ENCODE measurements at places on chromosomes 2 and 18. TPM values are rescaled to one million over a fixed set of nuclear protein-coding genes. Genes with fewer than 3 reads are reported as not detected.
A peak's percentile ranks its signal among the peaks of the same experiment; 100 is the strongest.

GNAL gene
- 6.1 TPM for polyA plus RNA-seq

PKDCC gene
- 337 TPM for polyA plus RNA-seq

CYP27C1 gene
- 9.5 TPM for polyA plus RNA-seq

RGPD3 gene
- 0.46 TPM for polyA plus RNA-seq

IDH1 gene
- 110 TPM for polyA plus RNA-seq

KCNJ3 gene
- 9.0 TPM for polyA plus RNA-seq

CHRNG gene
- polyA plus RNA-seq, result 0.52 TPM

CNGA3 gene
- 0.06 TPM for polyA plus RNA-seq

TMEM163 gene
- 1.1 TPM for polyA plus RNA-seq

LINC00305 gene
- 4.3 TPM for polyA plus RNA-seq

ABCG5 gene
- polyA plus RNA-seq, result 0.44 TPM

LRP2 gene
- 150 TPM for polyA plus RNA-seq

SH3BP4 gene
- 47.0 TPM for polyA plus RNA-seq

SLC19A3 gene
- 7.8 TPM for polyA plus RNA-seq

- DNase-seq, result no peak
These were observed 106.6 kb upstream of the ID2 start for GRCh38 chr2:8575038-8575833.

GRCh38 chr2:125160947-125161346 is 1135.9 kb downstream of the CNTNAP5 start:
- DNase-seq, result no peak

DNA sequence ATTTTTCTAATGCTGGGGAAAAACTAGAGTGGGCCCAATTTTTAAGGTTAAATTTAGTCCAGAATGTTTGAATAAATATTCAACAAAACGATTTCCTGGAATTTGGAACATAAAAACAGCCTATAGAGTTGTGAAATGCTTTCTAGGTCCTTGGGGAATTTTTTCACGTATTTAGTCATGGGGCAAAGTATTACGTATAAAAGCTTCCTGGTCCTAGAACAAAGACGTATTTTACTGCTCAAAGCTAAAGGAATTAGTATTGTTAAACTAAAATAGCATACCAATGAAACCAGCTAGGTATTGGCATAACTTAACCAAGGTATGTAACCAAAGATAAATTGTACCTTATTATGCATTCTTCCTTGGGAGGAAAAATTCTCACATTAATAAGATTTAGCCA is 1.6 kb downstream of the SESTD1 start:
- DNase-seq, result no peak

GRCh38 chr2:97730245-97730644 is 16.9 kb downstream of the ZAP70 start:
- DNase-seq, result no peak

GRCh38 chr2:134020608-134021007 is 233.3 kb upstream of the MGAT5 start:
- no peak for DNase-seq

GRCh38 chr2:208479342-208479741 is 72.8 kb downstream of the PTH2R start:
- DNase-seq, result no peak

DNA sequence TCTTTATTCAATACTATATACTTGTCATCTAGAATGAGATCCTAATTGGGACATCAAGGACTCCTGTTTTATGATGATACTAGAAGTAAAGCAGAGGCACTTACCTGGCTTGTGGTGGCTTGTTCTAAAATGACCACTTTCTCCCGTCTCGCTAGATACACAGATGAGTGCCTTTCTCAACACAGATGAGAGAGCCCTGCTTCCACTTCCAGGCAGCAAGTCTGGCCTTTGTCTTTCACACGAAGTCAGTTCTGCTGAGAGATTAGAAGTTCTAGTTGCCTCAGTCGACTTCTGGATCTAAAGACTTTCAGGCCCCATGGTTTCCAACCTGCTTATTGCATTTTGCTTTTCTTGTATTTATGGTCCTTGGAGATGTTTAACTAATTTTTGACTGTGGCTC is 70.3 kb downstream of the PPP1R1C start:
- DNase-seq, result no peak

DNA sequence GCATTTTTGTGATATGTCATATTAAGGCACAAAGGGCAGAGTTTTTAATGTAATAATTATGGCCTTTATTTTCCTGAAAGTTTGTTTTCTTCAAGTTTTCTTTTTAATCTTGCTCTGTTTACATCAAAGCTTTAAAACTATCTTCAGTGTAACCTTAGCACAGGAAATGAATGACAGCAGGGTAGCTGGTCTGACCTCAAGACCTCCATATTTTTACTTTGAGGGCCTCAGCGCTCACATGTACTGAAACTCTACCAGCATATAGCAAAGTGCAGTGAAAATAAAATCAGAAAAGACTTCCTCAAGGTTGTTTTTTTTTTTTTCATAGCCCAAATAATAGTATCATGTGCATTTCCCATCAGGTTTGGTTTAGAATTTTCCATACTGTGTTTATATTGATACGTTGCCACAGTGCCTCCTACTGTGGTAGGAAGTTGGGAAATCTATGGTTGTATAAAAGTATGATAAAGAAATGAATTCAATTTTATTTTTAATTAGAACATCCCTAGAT is 163.4 kb downstream of the UBE2E3 start:
- DNase-seq, result no peak

- DNase-seq, result peak; percentile 24
These were observed 272.3 kb downstream of the RAD51AP2 start for GRCh38 chr2:17245906-17246305.

DNA sequence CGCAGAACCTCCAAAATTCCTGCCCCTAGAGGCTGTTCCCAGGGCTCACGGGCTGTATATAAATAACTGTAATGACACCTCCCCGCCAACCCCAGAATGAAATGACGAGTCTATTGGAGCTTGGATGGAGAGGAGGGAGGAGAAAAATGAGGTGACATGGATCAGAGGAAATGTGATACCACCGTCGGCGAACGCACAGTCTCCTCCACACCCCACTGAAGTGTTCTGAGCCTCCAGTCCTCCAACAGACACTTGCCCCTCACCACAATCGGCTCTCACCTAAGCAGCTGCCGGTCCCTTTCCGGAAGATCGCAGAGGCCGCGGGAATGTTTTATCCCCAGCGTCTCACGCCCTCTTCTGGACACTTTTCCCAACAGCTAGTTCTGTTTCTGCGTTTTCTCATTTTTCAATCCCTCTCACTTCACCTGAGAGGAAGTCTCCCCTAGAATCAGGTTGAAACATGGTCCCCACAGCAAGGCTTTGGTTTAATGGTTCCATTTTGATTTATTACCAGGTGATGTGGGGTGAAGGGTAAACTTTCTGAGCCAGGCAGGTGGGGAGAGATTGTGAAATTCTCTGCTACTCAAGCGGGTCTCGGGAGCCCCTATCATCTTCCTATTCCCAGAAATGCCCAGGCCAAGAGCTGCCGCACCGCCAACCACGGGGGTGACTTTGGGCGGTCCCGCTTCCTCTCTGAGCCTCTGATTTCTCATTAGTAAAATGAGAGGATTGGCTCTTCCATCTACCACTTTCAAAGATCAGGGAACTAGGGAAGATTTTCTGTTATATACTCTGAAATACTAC is 9.1 kb upstream of the MYO5B start:
- DNase-seq, result no peak

GRCh38 chr2:223735035-223735640 is 102.2 kb downstream of the AP1S3 start:
- DNase-seq, result no peak

GRCh38 chr2:72561621-72562318 is 264.1 kb downstream of the EXOC6B start:
- DNase-seq, result no peak

- DNase-seq, result no peak
These were observed 790.1 kb downstream of the CNTNAP5 start for GRCh38 chr2:124814968-124815745.

- DNase-seq, result no peak
These were observed 290.2 kb downstream of the SOX11 start for GRCh38 chr2:5982193-5982902.

DNA sequence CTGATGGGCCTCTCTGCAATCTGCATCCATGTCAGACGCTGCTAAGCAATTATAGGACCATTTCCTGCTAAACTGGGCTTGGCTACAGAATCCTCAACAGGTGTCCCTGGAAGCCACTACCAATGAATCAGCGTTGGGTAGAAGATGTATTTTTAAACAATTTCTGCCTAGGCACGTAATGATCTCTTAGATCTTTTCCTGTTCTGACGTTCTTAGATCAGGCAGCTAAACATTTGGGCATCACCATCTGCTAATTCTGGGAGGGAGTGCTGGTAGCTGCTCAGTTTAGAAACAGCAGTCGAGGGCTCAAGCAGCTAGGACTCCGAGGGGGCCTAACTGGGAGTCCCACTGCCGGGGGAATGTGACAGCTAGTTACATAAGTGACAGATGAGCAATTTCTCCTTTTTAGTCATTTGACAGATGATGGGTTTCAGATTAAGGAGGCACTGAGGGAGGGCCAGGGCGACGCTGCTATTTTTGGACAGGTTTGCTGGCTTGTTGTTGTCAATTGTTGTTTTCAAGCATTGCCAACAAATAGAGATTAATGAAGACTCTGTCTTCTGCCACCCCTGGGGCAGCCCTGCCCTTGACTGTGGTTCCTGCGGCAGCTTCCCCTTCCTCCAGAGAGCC is 92.7 kb downstream of the MRO start:
- no peak for DNase-seq

DNA sequence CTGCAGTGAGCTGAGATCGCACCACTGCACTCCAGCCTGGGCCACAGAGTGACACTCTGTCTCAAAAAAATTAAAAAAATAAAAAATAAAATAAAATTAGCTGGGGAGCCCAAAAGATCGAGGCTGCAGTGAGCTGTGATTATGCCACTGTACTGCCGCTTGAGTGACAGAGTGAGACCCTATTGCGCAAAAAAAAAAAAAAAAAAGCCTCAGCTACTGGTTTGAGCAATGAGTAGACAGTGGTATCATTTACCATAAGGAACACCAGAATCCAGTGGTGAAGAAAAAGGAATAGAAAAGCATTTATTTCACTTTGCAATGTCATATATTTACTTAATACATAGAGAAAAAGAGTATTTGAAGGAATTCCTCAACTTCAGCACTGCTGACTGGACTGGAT is 3.0 kb downstream of the SAP130 start:
- no peak for DNase-seq

DNA sequence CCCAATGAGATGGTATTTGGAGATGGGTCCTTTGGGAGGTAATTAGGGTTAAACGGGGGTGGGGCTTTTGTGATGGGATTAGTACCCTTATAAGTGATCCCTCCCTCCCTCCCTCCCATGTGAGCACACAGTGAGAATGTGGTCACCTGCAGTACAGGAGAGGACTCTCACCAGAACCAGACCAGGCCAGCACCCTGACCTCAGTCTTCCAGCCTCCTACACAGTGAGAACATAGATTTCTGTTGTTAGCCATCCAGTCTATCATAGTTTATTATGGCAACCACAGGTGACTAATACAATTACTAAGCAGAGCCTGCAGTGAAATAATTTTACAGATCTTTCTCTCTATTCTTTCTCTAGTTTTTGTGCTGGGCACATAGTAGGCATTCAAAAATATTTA is 137.7 kb upstream of the PKDCC start:
- DNase-seq, result no peak

DNA sequence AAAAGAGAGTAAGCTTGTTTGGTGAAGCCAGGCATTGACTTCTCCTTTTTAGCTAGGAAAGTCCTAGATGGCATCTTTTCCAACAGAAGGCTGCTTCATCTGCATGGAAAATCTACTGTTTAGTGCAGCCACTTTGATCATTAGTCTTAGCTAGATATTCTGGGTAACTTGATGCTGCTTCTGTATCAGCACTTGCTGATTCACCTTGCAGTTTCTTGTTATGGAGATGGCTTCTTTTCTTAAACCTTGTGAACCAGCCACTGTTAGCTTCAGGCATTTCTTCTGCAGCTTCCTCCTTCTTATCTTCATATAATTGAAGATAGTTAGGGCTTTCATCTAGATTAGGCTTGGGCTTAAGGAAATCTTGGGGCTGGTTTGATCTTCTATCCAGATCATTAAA is 639.7 kb downstream of the TDRD15 start:
- DNase-seq, result no peak
